ENCODE measurements at places on chromosomes 13 and 19.

DNA sequence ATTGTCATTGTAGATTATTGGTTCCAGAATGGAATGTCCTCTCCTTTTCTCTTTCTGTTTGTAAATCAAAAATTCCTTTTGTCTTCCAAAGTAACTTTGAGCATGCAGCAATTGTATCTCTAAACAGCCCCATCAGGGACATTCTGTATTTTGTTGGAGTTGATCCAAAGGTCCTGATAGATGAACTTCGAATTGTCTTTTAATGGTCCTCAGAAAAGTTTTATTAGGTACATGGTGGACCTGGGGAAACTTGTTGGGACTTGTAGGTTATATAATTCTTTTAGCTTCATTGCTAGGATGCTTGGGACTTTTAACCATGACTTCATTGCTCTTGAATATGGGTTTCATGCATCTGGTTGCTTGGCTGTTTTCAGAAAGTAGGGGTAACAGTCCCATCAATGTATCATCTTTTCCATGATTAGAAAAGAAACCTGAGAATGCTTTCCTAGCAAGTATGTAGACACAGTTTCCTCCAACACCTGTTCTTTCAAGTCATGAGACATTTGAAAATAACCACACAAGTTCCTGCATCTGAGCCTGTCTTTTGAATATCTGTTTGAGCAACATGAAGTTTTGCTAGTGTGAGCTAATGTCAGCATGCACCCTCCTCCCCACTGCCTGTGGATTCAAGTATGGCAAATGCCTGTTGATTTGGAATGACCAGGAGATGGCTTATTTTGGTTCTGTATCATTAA, 413.1 kb downstream of the KCNRG start:
- no peak for DNase-seq

GRCh38 chr13:32940601-32941000, 75.6 kb upstream of the KL start:
- DNase-seq = no peak

- no peak for DNase-seq
These were observed 12.5 kb downstream of the PBX4 start for GRCh38 chr19:19606021-19606420.

DNA sequence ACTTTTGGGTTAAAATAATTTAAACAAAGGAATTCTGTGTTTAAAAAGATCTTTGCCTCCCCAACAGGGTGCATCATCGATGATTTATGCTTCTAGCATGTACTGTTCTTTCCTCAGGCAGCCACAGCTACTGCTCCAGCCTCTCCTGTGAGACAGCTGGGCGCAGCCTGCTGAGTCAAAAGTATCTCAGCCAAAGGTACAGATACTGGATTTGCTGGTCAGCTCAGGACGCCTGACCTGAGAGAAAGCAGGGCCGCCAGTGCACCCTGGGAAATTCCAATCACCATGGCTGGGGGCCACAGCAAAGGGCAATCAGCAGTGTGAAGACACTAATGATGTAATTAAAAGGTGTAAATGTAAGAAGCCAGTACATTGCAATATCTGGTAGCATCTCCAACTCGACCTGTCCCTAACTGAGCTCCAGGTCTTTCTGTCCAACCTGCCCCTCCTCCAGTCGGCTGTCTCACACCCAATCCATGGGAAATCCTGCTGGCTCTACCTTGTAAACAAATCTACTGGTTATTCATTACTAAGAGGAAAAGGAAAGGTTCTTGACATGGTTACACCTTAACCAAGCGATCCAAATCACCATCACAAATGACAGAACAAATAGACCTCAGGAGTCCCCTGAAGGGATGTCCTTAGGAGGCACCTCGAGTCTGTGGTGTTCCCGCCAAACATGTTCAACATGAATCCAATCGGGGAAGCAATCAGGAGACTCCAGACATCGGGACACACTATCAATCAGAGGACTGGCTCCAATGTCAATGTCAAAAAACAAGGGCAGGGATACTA, 7.3 kb downstream of the OPA3 start:
- no peak for DNase-seq

DNA sequence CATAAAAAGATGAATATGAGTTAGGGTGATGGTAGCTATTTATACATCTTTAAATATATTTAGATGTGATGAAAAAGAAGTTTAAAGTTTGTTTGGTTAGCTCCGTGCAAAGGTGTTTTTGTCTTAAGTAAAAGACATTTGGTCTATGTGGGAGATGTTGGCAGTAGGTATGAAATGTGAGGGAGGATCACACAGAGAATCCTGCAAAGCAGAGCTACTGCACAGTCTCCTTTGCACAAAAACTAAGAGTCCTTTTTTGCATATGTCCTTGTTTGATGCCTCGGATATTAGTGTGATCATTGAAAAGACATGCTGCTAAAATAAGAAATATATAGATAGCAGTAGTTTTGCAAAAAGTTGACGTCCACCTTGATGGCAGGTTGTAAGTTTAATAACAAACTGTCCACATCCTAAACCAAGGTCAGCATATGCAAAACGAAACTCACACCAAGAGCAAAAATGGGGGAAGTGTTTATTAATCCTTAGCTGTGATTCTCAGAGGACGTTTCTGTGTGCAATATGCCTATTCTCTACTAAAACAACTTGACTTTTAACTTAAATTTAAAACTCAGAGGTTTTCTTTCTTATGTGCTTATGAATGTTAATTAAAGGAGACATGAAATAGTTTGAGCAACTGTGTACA, 870.1 kb downstream of the PCDH9 start:
- no peak for DNase-seq

- no peak for DNase-seq
These were observed 9.0 kb downstream of the DNASE2 start for GRCh38 chr19:12872255-12872654.

DNA sequence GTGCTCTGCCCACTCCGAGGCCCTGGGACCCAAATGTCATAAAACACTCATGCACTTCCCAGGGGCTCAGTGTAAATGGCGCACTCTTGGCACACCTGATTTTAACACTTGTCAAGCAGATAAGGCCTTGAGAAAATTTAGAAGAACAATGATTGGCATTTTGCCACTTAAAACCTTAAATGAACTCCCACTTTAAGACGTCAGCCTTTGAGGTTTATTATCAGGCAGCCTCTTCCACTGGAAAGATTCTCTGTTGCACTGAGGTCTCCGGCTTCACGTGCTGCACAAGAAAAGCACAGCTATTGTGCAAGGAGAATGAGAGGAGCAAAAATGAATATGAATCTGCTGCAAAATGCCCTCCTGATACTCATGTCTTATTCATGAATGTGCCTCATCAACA, 38.5 kb upstream of the ATP11A start:
- DNase-seq = no peak

DNA sequence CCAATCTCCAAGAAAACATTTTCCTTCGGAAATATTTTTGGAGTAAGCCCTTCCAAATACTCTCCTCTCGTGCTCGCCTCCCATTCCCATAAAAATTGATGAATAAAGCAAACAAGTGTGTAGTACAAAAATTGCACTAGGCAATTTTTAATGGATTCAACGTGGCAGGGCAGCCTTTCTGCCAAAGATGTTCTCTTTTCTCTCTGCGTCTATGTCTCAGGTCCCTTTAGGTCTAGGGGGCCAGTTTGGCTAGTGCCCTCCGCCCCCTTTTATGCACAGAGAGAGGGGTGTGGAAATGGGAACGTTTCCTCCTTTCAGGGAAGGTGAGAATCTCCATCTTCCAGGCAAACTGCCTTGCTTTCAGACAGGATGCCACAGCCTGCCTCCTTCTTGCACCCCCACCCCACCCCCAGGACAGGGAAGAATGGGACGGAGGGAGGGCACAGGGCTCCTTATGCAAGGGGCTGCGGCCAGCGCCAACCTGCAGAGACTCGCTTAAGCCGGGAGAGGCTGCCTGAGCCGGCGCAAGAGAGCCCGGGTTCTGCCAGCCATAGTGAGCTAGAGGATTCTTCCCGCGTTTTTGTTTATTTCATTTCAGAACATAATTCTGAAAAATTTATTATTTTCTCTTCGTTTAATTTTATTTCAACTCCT, 2.7 kb upstream of the ZIC2 start:
- no peak for DNase-seq

GRCh38 chr13:33578786-33579185, 239.2 kb upstream of the RFC3 start:
- no peak for DNase-seq

GRCh38 chr19:12364391-12365235, 870 bp downstream of the ZNF442 start:
- DNase-seq = peak; percentile 16

DNA sequence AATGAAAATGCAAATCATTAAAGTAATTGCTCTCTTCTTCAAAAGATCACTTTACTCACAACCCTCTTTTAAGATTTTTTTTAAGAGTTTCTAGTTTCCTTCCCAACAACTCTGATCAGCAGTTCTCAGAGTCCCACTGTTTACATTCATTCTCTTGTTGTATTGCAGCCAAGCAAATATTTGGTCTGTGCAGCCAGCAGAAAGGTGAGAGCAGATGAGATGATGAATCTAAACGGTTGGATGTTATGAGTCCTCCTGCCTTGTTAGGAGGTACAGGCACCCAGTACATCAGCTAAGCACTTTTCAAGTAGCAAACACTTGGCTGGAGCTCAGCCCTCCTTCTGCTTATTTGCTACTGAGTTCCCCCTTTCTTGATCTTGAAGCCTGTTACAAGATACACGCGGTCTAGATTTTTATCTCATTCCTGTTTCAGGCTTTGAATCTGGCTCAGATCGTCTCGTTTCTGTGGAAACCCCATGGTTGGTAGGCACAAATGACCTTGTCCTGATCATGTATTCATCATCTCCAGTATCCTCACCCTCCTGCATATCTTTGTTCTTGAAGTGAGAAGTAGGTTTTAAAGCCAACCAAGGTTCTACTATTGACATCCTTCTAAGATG, 300.7 kb downstream of the DCT start:
- no peak for DNase-seq

DNA sequence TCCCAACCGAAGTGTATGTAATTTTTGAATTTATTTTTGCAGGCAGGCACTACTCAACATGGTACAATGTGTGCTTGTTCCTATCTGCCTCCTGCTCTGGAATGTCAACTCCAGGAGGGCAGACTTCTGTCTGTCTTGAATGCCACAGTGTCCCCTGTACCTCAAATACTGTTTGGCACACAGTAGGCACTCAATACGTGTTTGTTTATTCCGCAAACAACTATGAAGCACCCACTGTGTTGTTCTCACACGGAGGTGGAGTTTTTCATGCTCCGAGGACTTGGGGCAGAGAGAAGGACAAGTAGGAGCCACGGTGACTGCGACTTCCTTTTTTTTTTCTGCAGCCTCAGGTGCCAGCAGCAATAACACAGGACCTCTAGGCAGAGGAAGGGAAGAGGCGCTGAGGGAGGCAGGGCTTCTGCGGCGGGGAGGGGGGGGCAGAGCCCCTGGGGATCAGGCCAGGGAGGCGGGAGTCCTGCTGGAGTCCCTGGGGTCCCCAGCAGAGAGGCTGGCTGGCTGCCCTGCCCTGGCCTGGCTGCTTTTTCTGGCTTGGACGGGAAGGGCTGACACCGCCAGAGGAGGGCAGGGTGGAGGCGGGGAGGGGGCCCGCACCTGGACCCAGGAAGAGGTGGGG, 29.3 kb upstream of the TNFAIP8L1 start:
- DNase-seq = no peak

- DNase-seq = peak; percentile 69
These were observed 1.8 kb upstream of the ANGPTL4 start for GRCh38 chr19:8361921-8362793.

- no peak for DNase-seq
These were observed 27.7 kb downstream of the STK24 start for GRCh38 chr13:98549006-98549727.

DNA sequence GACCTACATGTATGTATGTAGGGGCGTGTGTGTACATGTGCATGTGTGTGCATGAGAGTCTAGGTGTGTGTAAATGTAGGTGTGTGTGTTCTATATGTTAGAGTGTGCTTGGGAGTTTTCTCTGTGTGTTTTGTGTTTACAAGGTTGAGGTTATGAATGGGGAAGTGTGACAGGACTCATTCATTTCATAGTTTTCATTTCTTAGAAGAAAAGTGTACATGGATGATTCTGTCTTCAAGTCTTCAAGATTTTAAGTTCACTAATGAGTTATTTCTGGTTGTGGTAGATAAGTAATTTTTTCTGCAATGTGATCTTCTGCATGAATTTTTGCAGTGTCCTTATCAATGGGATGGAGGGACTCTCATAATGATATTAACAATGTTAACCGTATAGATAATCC, 118.2 kb upstream of the SLC10A2 start:
- DNase-seq = no peak

DNA sequence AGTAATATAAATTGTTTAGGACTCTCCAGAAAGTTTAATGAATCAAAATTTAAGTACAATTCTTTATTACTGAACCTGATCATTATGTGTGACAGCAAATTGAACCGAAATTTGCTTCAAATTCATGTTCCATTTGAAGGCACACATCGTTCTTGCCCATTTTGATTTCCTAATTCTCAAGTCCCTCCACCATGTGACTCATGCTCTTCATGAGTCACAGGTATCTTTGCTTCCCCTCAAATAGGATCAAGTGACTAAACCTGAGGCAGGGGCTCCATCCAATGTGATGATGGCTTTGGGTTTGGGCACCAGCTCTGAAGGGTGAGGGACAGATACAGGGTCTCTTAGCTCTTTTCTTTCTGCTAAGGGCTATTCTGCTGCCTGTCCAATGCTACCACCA, 86.1 kb downstream of the THSD1 start:
- no peak for DNase-seq

- no peak for DNase-seq
These were observed 4.2 kb upstream of the PDCD5 start for GRCh38 chr19:32576790-32577189.

GRCh38 chr13:102141625-102142472, 260.0 kb downstream of the FGF14 start:
- no peak for DNase-seq

DNA sequence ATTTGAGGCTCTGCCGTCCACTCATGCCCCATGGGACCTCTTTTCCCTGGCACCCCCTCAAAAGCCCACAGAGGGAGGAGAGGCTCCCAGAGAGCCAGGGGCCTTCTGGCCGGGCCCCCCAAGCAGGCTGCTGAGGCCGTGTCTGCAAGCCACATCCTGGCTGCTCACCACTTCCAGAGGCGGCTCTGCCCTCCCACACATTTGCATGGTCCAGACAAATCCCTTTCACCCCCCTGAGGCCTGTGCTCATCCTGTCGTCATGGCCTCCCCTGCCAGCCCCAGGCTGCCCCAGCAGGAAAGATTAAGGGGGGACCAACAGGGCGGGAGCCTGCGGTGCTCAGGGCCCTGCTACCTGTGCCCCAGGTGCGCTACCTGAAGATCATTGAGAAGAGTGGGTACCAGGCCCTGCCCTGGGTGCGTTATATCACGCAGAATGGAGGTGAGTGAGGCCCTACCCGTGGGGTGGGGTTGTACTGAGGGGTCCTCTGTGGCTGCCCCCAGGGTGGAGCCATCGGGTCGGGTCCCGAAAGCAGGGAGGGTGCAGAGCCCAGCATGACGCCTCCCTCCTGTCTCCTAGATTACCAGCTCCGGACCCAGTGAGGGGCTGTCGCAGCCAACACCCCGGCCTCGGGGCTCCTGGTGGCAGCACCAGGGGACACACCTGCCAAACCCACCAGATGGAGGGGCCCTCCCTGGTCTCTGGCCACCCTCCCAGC, 36.3 kb downstream of the AP1M1 start:
- no peak for DNase-seq

DNA sequence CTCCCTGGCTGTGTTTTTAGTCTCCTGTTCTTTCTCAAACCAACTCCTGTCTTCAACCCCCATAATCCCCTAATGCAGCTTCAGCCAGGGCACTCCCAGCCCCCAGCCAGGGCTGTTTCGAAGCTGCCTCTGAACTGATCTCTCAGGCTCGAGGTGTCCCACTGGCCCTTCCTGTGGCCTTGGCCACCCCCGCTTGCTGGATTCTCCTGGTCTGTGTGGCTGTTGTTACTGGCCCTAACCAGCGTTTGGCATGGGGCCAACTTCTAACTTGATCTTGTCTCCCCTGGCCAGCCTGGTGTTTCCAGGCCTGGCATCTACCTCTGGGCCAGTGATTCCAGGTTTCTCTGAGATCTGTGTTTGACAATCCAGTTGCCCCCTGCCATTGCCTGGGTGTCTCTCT, 11.0 kb downstream of the XAB2 start:
- DNase-seq = no peak
